ENCODE measurements at places on chromosomes 1 and 21.

- DNase-seq, result no peak
Measured at GRCh38 chr1:104459886-104460285, 710.2 kb downstream of the AMY1C start.

- no peak for DNase-seq
Measured at GRCh38 chr1:148328884-148329283, 154.2 kb downstream of the PPIAL4G start.

GRCh38 chr1:184836934-184837895, 82.6 kb upstream of the EDEM3 start:
- no peak for DNase-seq

DNA sequence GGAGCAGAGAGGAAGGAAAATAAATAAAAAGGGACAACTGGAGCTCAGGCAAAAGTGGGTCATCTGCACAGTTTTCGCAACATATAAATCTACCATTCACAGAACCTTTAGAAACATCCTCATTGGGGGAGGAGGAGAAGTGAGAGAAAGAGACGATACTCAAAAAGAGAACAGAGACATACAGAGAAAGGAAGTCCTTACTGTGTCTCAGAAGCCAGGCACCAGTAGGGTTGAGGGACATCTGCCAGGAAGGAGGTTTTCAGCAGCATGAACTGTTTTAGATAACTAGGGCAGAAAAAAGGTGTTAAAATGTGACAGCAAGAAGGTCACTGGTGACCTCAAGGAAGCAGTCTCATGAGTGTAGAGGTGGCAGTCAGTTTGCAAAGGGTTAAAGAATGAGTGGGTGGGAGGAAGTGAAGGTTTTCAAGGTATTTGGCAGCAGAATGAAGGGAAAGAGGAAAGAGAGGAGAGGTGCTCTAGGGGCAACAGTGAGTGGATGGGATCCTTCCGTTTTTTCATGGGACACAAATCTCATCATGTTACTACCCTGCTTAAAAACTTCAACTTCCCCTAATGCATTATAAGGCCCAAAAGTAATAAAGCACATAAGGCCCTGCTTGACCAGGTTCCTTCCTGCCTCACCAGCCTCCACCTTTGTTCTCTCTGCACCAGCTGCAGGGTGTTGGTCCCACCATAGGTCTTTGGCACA, 9.5 kb downstream of the JAK1 start:
- DNase-seq, result no peak

DNA sequence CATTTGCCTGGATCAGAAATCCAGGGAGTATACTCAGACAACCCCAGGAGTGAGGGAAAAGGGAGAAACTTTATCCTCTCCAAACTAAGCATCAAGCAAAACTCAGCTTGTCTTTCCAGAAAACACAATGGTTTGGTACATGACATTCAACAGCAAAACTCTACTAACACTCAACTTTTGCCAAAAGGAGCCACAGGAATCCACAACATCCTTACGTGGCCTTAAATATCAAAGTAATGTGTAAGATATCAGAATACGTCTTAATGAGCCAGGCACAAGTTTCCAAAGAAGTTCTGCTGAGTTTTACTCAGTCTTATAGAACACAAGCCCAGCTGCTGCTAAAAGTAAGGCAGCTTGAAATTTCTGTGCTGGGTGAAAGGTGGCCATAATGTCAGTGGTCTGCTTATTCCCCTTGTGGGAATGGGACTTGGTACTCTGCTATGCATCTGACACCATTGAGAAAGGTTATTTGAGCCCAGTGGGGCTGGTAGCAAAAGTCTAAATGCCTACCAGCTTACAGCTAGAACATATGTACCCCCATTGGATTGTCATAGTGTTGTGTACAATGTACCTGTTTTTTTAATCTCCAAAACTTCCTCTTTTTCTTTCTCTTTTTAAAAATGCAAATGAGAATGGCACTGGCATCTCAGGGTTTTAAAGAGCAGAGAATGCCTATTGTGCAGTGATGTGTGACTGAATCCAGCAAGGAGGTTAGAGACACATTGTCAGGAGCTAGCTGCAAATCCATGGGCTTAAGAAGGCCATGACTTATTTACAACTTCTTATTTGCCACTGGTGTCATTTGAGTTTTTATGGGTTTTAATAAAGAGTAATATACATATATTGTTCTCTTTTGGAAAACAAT, 62.0 kb upstream of the ST6GALNAC3 start:
- DNase-seq, result peak; percentile 12

- no peak for DNase-seq
Measured at GRCh38 chr1:156860113-156860627, 495 bp upstream of the NTRK1 start.

- DNase-seq, result no peak
Measured at GRCh38 chr1:159999204-159999603, 32.6 kb downstream of the PIGM start.

Measured in fibroblast of gingiva (primary cell).